ENCODE measurements at places on chromosomes 16 and 17.

DNA sequence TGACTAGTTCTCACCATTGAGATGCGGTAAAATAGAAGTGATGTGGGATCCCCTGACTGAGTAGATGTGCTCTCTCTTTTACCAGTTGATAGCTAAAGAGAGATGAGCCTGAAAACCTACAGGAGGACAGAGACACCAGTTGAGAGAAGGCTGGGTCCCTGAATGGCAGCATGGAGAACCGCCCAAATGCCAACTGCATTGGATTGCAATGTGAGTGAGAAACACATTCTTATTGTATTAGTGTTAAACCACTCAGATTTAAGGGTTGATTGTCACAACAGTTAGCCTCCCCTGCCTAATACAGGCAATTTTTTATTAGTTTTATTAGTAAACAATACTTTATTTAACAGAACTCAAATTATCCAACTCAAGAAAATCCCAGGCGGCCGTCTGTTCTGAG is 61.2 kb downstream of the SPACA3 start:
- no peak for DNase-seq

DNA sequence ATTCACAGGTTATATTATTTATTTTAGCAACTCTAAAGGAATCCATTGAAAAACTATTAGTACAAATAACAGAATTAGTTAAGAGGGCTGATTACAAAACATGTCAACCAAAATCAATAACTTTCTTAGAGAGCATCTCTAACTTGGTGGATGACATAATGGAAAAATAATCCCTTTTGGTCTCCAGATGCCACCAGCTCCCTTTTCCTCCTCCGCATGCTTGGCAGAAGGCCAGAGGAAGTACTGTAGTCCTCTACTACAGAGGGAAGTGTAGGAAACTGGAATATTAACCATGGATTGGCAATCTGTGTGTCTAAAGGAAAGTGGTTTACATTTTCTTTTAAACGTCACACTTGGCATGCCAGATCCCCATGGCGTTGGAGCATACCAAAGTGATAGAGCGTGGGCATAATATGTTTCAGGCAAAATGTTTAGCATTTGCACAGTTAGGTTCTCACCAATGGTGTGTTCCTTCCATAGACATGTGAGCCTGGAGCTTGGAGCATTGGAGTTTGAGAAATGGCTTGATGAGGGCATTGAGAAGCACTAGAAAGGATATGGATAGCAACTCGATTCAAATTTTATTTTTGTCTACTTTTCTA is 106.3 kb downstream of the PRKCB start:
- no peak for DNase-seq

DNA sequence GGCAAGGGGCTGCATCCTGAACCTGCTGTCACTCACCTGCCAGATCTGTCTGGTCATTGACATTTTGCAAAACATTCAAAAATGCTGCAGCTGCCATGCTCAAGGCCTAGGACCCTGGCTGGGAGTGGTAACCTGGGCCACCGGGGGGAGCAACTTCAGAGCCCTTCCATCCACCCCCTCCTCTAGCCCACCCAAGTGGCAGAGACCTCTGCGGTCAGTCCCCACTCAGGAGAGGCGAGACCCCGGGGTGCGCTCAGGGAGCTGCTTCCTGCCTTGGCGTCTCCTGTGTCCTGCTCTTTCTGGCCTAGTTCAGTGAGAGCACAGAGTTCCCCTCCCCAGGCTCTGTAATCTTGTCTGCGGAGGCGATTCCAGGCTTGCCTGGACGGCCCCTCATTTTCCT is 108.8 kb downstream of the CCDC182 start:
- DNase-seq: no peak

DNA sequence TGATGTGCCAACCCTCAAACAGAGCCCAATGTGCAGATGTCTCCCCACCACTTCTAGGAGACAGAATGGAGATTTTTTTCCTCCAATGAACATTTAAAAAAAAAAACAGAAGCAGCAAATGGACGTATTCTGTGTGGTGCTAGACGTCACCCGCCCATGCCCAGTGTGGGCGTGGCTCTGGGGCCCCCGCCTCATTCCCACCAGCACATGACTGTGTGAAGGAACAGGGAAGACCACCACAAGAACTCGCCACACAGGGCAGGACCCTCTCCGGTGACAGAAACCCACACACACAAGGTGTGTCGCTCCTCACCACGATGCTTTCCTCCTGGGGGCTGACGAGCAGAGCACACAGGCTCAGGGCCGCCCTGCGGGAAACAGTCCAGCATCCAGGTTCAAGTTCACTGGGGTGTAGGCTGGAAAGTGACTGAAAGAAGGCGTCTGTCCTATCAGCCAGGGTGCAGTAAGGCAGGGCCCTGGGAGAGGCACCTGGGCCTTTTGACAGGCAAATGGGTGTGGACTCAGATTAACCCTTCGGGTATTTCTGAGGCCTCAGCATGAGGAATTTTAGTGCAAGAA is 53.5 kb downstream of the KLHDC4 start:
- no peak for DNase-seq

DNA sequence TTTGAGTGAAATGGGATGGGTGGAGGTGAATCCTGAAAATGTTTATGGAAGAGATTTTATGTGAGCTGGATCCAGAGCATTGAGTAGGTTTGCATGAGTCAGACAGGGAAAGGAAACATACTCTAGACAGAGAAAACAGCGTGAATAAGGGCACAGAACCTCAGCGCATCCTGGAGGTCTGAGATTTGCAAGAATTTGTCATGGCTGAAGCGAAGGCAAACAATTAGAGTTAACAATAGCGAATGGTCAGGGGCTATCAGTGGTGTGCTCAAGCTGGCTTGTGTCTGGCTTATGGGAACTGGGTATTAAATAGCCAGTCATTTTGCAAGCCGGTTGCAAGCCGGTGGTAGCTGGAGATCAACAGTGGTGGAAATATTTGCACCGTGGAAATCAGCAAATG is 36.4 kb downstream of the MAP2K6 start:
- DNase-seq: no peak

- DNase-seq: no peak
Measured at GRCh38 chr17:30969989-30970830, 629 bp upstream of the RNF135 start.

DNA sequence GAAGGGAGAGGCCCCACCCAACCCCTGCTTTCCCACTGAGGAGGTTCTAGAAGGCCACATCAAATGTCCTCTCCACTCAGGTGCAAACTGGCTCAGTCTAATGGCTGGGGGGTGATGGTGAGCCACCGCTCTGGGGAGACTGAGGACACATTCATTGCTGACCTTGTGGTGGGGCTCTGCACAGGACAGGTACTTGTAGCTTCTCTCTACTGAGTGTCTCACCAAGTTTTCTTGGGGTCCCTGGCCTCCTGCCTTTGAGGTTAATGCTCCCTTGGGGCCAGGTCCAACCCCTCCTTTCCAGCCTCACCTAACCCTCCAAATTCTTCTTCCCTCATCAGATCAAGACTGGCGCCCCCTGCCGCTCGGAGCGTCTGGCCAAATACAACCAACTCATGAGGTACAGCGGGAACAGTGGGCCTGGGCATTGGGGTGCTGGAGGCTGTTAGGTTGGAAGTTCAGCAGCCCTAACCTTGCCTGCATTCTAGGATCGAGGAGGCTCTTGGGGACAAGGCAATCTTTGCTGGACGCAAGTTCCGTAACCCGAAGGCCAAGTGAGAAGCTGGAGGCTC is 5.7 kb downstream of the ENO3 start:
- DNase-seq: no peak

GRCh38 chr16:4290236-4290830 is 17.5 kb upstream of the TFAP4 start:
- no peak for DNase-seq
